ENCODE measurements at places on chromosomes 2 and 18. TPM values are rescaled to one million over a fixed set of nuclear protein-coding genes. Genes with fewer than 3 reads are reported as not detected.

DNA sequence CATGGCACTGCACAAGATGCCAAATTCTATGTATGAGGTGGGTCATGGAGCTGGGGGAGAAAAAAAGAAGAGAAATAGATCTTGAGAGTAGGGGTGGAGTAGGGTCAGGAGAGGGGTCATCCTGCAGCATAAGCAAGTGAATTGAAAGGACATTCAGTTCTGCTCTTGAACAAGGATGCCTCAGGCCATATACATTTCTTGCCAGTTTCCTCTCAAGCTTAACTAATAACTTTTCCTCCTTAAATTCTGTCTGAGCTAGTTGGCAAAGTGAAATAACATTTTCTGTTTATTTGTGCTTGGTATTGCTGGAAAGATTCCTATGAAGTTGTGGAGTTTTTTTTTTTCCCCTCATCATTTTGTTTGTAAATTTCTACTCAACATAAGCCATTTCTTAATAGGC lies 99.0 kb upstream of the LTBP1 start:
- no peak for DNase-seq
- peaks cover 3% of the 10 kb centered on the region for H3K27me3 ChIP-seq
- no peak overlapping the region for H3K27ac ChIP-seq
- H3K4me1 ChIP-seq, result no peaks in the 10 kb centered on the region

- H3K27ac ChIP-seq, result no peak overlapping the region
- DNase-seq, result no peak
- no peaks in the 10 kb centered on the region for H3K4me1 ChIP-seq
- H3K27me3 ChIP-seq, result peaks cover 17% of the 10 kb centered on the region
- no peak overlapping the region for H3K4me3 ChIP-seq
These were observed 73.8 kb upstream of the TWIST2 start for GRCh38 chr2:238774071-238774470.

- no peaks in the 10 kb centered on the region for H3K27me3 ChIP-seq
- H3K27ac ChIP-seq, result no peak overlapping the region
- no peaks in the 10 kb centered on the region for H3K36me3 ChIP-seq
These were observed 93.4 kb downstream of the CALCRL start for GRCh38 chr2:187354661-187355060.

DNA sequence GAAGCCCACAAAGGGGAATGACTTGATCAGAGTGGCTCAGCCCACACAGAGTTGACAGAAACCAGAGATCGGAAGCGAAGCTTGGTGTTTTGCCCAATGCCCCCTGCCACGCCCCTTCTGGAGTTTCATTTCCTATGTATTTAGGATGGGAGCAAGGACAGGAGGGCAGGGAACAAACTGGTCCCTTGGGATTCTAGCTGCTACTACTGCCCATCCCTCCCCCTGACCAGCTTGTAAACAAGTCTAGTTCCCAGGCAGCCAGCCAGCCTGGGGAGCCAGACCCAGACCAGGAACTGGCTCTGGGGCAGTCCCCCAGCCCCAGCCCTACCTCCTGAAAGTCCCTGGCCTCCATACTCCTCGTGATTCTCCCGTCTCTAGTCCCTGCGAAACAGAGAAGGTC lies 8.3 kb downstream of the WNT6 start:
- no peak overlapping the region for H3K4me3 ChIP-seq
- H3K4me1 ChIP-seq, result peaks cover 12% of the 10 kb centered on the region
- peaks cover 43% of the 10 kb centered on the region for H3K27me3 ChIP-seq
- H3K27ac ChIP-seq, result no peak overlapping the region

GRCh38 chr2:55133467-55134315 lies 83.4 kb upstream of the RTN4 start:
- peaks cover 25% of the 10 kb centered on the region for H3K4me1 ChIP-seq
- H3K27ac ChIP-seq, result peak overlapping the region; percentile 95
- no peaks in the 10 kb centered on the region for H3K27me3 ChIP-seq
- DNase-seq, result peak; percentile 80
- no peaks in the 10 kb centered on the region for H3K36me3 ChIP-seq

GRCh38 chr2:52395912-52396311 lies 1364.0 kb upstream of the NRXN1 start:
- H3K4me1 ChIP-seq, result no peaks in the 10 kb centered on the region
- no peak for DNase-seq
- H3K27ac ChIP-seq, result no peak overlapping the region
- H3K27me3 ChIP-seq, result no peaks in the 10 kb centered on the region
- no peak overlapping the region for H3K4me3 ChIP-seq

DNA sequence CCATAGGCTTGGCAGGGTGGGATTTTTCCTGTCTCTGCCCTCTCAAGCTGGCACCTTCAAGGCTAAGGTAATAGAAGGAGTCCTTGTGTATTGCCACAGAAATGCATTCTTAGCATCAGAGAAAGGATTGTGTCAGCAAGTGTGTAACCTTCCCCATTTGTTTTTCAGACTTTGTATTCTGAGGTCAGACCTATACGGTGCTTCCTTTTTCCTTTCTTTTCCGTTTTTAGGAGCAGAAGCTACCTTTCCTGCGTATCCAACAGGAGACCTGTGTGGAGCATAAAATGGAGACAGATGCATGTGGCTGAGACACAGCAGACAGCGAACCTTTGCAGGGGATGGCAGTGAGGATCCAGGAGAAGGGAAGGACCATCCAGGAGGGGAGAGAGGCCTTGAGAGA lies 46.6 kb downstream of the ARL5A start:
- peaks cover 54% of the 10 kb centered on the region for H3K36me3 ChIP-seq
- no peak for DNase-seq
- H3K27me3 ChIP-seq, result no peaks in the 10 kb centered on the region
- H3K4me3 ChIP-seq, result no peak overlapping the region
- no peaks in the 10 kb centered on the region for H3K4me1 ChIP-seq

GRCh38 chr18:55781481-55781957 lies 193.5 kb upstream of the TCF4 start:
- H3K27ac ChIP-seq, result no peak overlapping the region
- H3K4me1 ChIP-seq, result peaks cover 2% of the 10 kb centered on the region
- no peaks in the 10 kb centered on the region for H3K36me3 ChIP-seq

- no peak overlapping the region for H3K27ac ChIP-seq
- no peaks in the 10 kb centered on the region for H3K36me3 ChIP-seq
- peaks cover 8% of the 10 kb centered on the region for H3K27me3 ChIP-seq
- H3K4me1 ChIP-seq, result no peaks in the 10 kb centered on the region
- no peak for DNase-seq
These were observed 312.7 kb downstream of the HRH4 start for GRCh38 chr18:24773101-24773500.

- no peaks in the 10 kb centered on the region for H3K36me3 ChIP-seq
- H3K4me3 ChIP-seq, result no peak overlapping the region
- H3K27ac ChIP-seq, result no peak overlapping the region
- no peak for DNase-seq
- H3K27me3 ChIP-seq, result peaks cover 5% of the 10 kb centered on the region
These were observed 132.9 kb upstream of the APCDD1 start for GRCh38 chr18:10321576-10321975.

Gene DQX1
- 0.10 TPM for total RNA-seq

Gene RGPD4
- 0.07 TPM for total RNA-seq

Gene CROCC2
- total RNA-seq, result not detected

Gene COL6A3
- 2.5 TPM for total RNA-seq

Gene NEMP2
- 34.2 TPM for total RNA-seq

Gene ALPI
- not detected for total RNA-seq

Gene CNDP1
- not detected for total RNA-seq

Gene FEV
- not detected for total RNA-seq

Measured in activated naive CD4-positive, alpha-beta T cell treated with anti-CD3 and anti-CD28 coated beads for 36 hours (primary cell).